ENCODE measurements at places on chromosomes 2 and 18.

DNA sequence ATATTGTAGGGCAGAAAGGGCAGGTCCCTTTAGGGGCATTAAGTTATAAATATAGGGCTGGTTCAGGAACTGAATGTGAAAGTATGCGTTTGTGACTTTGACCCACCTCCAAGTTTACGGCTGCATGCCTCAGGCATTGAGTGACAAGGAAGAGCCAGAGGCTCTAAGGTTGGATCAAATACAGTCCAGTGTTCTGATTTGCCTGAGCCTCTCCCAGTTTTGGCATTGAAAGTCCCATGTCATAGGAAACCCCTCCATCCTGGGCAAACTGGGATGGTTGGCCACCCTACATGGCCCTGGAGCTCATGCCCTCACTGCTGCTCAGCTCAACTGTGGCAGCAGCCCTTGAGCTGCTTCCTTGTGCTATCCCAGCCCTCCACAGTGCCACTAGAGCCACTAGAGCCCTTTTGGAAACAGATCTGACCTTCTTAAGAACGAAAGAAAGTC, 29.9 kb downstream of the HK2 start:
- no peak for DNase-seq

DNA sequence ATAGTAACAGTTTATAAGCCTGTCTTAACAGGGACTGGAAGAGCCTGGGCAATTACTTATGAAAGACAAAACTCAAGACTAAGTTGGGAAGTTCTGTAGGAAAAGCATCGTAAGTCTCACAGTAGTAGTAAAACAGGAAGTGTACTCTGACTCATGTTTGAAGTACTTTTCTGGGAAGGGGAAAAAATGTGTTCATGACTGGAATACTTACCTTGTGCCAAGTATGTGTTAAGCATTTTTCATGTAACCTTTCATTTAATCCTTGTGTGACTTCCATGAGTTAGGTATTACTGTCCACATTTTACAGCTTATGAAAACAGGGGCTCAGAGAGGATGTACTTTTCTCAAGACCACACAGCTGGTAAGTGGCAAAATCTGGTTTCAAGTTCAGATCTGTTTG, 13.7 kb upstream of the SKOR2 start:
- no peak for DNase-seq

- DNase-seq = no peak
These were observed 29.8 kb downstream of the ADD2 start for GRCh38 chr2:70738159-70738558.

- DNase-seq = no peak
These were observed 338.9 kb upstream of the SETBP1 start for GRCh38 chr18:44341759-44342158.

DNA sequence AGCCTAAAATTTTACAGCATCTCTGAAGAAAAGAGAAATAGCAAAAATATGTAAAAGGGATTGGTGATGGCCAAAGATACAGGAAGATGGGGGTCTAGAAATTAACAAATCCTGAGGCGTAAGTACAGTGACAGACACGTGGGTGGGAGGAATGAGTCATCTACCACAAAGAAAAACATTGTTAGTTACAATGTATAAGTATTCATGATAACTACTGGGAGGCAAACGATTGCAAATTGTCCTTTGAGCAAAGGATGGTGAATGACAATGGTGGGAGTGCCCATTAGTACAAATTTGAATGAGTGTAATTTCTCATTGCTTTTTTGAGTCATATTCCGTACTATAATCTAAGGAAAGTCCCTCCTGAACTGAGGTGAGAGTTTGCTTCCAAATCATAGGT, 809.0 kb upstream of the FAM98A start:
- no peak for DNase-seq

- DNase-seq = no peak
These were observed 33.6 kb upstream of the CELF4 start for GRCh38 chr18:37598966-37599896.

GRCh38 chr2:14952400-14952963, 320.0 kb downstream of the LRATD1 start:
- DNase-seq = no peak

DNA sequence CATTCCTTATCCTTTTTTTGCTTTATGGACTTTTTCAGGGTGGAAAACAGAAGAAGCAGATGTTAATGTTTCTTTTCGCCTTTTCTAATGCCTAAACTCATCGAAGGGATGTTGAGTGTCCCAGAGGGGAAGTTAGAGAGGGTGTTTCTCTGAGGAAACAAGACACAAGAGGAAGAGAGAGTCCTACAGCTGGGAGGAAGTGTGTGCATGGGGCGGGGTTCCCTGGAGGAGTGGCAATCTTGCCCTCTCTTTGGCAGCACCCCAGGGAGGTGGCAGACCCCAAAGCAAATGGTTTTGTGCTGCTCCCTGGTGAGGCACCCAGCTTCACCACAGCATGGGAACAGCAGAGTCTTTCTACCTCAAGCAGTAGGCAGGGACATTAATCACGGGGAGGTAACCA, 377.6 kb downstream of the RND3 start:
- DNase-seq = no peak

DNA sequence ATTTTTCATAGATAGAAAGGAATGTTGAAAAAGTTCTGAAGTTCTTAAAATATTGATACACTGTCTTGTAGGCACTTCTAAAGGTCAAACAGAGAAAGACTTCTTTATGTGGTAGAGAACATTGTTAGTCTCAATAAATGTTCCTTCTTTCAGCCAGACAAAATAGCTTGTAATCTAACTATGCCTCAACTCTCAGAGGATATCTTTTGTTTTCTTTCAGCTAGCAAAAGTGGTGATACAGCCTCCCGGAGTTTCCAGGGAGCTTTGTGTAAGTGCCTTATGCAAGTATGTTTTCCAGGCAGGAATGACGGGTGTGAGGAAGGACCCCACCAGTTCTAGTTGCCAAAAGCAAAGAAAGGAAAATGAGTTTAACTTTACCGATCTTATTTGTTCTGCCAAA, 452.1 kb upstream of the ST6GAL2 start:
- DNase-seq = no peak

- DNase-seq = no peak
These were observed 42.6 kb upstream of the HPCAL1 start for GRCh38 chr2:10260130-10260529.

DNA sequence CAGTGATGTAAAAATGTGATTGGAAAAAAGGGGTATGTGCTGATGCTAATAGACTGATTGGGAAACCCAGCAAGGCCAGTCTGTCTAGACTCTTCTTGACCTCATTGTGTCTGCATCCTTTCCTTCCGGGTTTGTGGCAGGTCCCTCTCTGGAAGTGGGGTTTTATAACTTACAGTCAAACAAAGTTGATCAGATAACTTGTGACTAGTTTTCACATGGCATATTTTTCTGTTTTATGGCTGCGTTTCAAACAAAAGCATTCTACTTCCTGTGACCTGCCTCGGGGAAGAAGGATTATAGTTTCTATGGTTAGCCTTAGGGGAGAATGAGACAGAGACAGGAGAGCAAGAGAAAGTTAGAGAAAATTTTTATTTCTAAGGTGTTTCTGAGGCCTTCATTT, 188.7 kb upstream of the HNMT start:
- no peak for DNase-seq

DNA sequence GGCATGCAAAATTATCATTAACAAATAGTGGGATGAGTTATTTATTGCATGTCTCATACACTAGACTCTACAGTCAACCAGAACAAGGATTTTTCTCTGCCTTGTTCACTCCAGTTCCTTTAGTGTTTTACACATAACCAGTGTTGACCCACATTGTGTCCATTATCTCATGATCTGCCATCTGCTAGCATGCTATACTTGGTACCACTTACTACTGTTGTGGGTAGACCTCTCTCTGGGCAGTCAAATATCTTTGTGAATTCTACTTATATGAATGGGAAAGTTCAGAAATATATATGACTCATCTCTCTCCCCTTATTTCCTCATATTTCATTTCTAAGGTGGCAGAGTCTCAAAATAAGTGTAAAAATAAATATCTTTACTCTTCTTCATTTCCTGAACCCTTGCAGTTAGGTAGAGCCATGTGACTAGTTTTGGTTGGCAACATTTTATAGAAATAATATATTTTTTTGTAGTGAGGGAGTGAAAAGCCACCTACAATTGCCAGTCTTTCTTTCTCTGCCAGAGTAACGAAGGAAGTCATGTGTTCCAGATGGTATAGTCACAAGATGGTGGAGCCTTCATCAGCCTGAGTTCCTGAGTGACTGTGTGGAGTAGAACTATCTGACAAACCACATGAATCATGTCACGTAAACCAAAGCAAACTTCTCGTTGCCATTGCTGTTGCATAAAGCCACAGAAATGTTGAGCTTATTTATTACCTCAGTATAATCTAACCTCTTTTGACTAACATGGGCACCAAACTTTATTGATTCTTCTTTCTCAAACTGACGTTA, 704.0 kb downstream of the RNF144A start:
- no peak for DNase-seq

- DNase-seq = no peak
These were observed 255.7 kb downstream of the DSEL start for GRCh38 chr18:67260841-67261240.

- no peak for DNase-seq
These were observed 38.2 kb downstream of the UBR3 start for GRCh38 chr2:169865492-169865891.

- peak; percentile 82 for DNase-seq
These were observed 224.5 kb downstream of the SLC4A3 start for GRCh38 chr2:219851801-219852481.

- peak; percentile 53 for DNase-seq
These were observed 21.8 kb upstream of the RPIA start for GRCh38 chr2:88669482-88670214.

DNA sequence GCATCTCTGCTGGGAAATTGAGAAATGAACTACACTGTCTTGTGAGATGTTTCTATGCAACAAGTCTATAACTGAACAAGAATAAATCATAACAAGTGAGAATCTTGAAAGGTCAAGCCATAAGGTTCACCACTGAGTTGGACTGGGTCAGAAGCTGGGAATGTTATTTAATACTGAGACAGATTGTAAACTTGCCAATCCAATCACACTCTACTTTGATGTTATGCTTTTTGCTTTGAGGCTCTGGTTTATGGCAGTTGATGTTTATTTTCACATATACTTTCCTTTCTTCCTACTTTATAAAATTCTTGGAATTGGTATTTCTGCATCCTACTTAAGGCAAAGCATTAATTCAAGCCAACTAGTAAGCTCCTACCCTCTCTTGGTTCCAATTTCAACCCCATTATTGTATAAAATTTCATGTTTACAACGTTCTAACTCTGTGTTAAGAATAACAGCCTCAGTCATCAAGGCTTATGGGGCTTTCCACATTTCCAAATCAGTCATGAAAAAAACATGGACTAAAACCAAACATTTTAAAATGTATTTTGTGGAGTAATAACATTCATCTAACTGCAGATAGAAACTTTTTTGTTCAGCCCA, 533.4 kb downstream of the NYAP2 start:
- no peak for DNase-seq

GRCh38 chr18:24616653-24617052, 156.2 kb downstream of the HRH4 start:
- no peak for DNase-seq

DNA sequence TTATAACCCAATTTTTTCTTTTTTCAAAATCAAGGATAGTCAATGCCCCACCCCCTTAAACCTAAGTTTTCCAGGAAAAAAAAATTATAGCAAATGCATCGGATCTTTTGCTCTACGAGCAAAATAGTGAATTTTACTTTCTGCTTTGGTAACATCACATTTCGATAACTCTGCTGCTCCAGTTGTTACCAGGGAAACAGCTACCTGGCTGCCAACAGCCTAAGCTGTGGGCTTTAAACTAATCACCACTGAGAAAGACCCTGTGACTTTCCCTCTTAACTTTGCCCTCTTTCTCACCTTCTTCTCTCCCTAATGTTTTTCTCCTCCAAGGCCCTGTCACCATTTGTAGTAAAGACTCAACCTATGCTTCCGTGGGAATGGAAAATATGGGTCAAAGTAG, 145.5 kb downstream of the ABCA12 start:
- DNase-seq = peak; percentile 5

- no peak for DNase-seq
These were observed 443.5 kb upstream of the SLC14A2 start for GRCh38 chr18:45171679-45172191.

DNA sequence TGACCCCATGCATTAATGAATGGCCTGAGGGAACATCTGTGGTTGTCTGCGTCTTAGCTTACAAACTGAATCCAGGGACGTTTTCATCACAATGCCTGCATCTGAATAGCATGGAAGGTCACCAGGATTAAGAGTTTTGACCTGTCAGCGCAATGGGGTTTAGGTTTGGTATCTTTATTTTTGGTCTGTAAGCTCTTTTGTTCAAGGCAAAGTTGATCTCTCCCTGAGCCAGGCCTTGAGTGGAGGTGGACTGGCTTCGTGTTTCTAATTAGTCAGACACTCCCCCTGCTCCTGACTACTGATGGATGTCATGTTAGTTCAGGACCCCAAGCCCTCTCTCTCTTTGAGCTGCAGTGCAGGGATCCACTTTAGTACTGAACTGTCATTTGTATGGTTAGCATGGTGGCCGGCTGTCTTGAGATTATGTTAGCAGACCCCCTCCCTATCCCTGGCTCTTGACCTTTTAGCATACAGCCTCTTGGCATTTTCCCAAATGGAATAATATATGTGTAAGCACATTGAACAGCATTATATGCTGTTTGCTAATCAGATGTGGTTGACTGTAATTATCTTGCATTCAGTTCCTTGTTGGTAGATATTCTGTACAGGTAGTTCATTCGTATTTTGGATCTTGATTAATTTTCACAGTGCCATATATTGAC, 59.2 kb downstream of the LYPD6 start:
- no peak for DNase-seq

GRCh38 chr2:36172824-36173223, 182.8 kb upstream of the CRIM1 start:
- peak; percentile 74 for DNase-seq

DNA sequence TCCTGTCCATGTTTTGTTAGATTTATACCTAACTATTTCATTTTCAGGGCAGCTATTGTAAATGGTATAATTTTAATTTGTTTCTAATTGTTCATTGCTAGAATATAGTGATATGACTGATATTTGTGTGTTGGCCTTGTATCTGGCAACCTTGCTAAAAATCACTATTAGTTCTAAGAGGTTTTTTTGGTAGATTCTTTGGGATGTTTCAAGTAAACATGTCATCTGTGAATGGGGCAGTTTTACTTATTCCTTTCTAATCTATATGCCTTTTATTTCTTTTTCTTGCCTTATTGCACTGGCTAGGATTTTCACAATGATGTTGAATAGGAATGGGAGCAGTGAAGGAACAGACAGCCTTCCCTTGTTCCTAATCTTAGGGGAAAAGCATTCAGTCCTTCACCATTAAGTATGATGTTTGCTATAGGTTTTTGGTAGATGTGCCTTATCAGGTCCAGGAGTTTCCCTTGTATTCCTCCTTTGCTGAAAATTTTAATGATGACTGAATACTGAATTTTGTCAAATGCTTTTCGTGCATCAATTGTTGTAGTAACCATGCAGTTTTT, 41.7 kb downstream of the SNORC start:
- DNase-seq = no peak

Data from spinal cord (tissue), 10 donors.